ENCODE measurements at places on chromosomes 2 and 18. TPM values are rescaled to one million over a fixed set of nuclear protein-coding genes. Genes with fewer than 3 reads are reported as not detected.

The TWIST2 gene
- 25.6 TPM for total RNA-seq

The TDRD15 gene
- total RNA-seq: 0.15 TPM

The EFR3B gene
- total RNA-seq: 0.19 TPM

The FLACC1 gene
- 0.23 TPM for total RNA-seq

The KCNG3 gene
- total RNA-seq: 0.12 TPM

The NAT8 gene
- not detected for total RNA-seq

The RAB17 gene
- not detected for total RNA-seq

The ANKRD62 gene
- not detected for total RNA-seq

The KIAA2012 gene
- total RNA-seq: not detected
